ENCODE measurements at places on chromosomes 13 and 19.

DNA sequence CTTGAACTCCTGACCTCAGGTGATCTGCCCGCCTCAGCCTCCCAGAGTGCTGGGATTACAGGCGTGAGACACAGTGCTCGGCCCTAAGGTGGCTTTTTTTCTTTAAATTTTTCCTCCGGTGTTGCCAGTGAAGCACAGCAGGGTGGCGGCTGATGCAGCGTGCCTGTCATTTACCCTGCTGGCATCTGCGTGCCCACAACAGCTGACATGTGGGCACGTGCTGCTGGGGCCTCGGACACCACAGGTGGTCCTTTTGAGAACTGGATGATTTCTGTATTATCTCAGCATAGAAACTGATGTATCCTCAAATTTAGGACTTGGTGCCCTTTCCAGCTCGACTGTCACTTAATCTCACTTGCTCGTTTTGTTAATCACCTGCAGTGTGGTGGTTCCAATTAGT lies 31.2 kb upstream of the TEX29 start:
- no peak for DNase-seq

- no peak for DNase-seq
These were observed 126.0 kb downstream of the PCCA start for GRCh38 chr13:100214886-100215285.

- DNase-seq, result no peak
These were observed 6.4 kb downstream of the RPL21 start for GRCh38 chr13:27257648-27258253.

GRCh38 chr19:47660435-47660832 lies 51.5 kb downstream of the BICRA start:
- no peak for DNase-seq

GRCh38 chr13:49216334-49216733 lies 3.8 kb upstream of the MLNR start:
- DNase-seq, result no peak

DNA sequence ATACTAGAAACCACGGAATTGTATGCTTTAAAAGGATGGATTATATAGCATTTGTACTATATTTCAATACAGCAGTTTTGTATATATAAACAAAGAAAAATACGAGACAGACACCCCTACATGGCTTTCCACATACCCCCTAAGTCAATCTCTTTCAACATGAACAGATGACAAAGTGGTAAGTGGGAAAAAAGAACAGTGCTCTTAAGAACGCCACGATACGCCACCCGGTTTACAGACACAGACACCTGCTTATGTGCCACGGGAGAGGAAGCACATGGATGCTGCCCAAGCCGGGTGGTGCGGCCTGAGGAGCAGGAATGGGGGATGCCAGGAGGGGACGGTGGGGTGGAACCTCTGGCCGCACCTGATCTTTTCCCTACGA lies 8.1 kb downstream of the CAPS start:
- no peak for DNase-seq

- DNase-seq, result no peak
These were observed 575.2 kb downstream of the DACH1 start for GRCh38 chr13:71291842-71292146.

DNA sequence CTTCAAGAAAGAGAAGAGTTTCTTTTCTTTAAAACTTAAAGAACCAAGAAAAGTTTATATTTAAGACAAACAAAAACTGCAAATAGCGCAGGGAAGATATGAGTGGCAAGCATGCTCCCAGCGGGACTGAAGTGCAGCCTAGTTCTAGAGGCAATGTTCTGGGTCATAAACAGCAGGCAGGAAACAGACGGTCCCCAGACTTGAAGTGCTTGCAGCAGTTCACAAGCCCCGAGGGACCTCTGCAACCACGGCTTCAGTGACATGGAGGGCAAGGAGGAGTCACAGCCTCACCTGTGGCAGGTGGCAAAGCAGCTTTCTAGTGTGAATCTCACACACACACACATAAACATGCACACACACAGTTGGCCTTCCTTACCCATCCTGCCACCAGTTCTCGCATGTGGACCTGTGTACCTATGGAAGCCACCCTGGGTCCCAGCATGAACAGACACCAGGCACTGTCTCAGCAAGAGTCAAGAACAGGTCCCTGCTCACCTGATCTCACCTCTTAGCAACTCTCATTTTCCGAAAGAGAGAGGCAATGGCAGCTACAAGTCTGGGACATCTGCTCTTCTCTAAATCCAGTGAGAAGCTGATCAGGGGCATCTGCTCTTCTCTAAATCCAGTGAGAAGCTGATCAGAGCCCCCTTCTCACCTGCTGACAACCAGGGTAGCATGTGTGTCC lies 162.0 kb downstream of the EFNB2 start:
- DNase-seq, result no peak

GRCh38 chr19:48394331-48395169 lies 1.1 kb downstream of the GRIN2D start:
- no peak for DNase-seq

DNA sequence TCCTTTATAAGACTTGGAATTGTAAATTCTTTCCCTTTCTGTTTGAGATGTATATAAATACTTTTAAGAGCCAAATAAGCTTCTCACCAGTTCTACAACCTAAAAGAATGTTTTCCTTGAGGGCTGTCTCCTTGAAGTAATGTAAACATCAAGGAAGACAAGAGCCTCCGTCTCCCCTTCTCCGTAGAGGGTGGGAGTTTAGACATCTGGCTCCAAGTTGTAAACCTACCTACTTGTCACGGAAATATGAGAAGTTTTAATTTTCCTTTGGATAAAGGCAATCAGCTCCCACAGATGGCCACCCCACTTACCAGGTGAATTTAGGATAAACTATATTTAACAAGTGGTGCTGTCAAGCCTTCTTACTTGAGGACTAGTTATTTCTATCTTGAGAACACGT lies 237.9 kb downstream of the NALCN start:
- no peak for DNase-seq

DNA sequence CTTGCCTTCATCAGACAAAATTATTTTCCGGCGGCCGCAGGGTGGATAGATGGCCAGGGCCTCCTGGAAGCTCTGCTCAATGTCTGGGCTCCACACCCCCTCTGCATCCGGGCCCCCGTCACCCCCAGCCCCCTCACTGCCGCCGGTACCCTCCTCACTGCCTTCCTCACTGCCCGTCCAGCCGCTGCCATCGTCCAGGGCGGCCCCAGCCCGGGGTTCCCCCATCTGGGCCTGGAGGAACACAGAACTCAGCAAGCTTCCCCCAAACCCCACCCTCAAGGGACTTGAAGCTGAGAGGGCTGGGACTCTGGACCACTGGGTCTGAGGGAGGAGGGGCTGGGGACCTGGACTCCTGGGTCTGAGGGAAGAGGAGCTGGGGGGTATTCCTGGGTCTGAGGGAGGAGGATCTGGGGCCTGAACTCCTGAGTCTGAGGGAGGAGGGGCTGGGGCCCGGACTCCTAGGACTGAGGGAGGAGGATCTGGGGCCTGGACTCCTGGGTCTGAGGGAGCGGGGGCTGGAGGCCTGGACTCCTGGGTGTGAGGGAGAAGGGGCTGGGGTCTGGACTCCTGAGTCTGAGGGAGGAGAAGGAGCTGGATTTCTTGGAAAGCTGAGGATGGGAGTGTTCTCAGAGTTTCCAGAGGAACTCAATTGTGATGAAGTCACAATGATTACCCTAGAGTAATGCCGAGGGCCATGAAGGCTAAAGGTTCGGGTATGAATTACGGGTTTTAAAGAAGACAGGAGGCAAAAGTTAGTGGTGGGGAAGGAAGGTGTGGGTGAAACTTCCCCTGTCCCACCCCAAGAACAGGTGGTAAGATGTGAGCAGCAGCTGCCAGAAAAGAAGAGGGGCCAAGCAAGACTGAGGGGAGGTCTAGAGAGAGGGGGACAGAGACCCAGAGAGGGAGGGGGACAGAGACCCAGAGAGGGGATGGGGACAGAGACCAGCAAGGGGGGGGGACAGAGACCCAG lies 2.1 kb downstream of the TEAD2 start:
- no peak for DNase-seq

DNA sequence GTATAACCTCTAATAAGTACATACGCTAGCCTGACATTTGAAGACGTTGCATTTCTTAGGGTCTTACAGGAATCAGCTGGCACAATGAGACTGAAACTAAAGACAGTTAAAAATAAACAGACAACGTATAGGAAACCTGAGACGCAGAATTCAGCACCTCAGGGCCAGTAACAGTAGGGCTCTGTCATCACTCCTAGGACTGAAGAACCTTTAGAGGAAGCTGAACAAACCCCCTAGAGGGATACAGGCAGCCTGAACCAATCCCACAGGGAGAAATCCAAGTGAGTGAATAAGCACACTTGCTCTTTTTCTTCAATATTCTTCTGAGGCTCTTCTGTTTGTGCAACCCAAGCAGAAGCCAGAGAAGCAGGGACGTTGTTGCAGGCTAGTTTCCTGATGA lies 53.9 kb upstream of the KLHL1 start:
- DNase-seq, result no peak

- DNase-seq, result no peak
These were observed 8.7 kb upstream of the SERPINE3 start for GRCh38 chr13:51330791-51331190.

- DNase-seq, result no peak
These were observed 63.0 kb downstream of the TBC1D4 start for GRCh38 chr13:75418997-75419396.

DNA sequence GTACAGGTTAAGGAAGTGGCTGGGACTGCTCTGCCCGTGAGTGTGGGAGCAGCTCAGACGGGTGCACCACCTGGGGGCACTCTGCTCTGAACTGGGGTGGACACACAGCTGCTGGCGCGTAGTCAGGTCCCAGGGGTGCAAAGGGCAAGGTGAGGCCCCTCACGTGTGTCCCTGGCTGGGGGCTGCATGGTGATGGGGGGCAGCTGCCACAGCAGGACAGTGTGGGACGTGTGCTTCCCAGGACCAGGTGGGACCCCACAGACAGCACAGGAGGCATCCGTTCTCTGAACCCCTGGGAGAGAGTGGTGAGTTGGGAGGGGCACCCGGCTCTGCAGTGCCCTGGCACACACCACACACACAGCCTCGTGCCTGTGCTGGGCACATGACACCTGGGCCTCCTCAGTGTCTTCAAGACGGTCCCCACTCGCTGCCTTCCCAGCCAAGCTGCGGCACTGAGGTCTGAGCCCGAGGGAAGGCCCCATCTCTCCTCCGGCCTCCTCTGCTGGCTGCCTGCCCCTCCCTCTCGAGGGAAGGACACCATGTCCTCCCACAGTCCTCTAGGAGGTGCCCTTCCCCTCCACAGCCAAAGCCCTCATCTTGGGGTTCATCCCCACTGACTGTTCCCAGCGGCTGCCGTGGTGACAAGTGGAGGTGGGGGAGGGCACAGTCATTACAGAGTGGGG lies 24.7 kb downstream of the CILP2 start:
- DNase-seq, result no peak

DNA sequence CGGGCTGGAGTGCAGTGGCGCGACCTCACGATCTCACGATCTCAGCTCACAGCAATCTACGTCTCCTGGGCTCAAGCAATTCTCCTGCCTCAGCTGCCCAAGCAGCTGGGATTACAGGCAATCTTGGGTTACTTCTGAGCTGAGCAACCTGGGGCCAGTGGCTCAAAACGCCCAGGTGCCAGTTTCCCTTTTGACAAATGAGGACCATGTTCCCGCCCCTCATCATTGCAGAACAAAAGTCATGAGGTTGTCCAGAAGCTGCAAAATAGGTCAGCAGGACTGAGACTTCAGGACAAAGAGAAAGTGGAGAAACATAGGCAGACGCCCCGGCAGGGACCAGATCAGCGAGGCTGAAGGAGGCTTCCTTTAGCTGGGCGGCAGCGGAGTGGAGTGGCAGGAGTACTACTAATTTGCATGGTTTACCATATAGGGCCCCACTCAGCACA lies 3.3 kb upstream of the ADGRE5 start:
- DNase-seq, result no peak

DNA sequence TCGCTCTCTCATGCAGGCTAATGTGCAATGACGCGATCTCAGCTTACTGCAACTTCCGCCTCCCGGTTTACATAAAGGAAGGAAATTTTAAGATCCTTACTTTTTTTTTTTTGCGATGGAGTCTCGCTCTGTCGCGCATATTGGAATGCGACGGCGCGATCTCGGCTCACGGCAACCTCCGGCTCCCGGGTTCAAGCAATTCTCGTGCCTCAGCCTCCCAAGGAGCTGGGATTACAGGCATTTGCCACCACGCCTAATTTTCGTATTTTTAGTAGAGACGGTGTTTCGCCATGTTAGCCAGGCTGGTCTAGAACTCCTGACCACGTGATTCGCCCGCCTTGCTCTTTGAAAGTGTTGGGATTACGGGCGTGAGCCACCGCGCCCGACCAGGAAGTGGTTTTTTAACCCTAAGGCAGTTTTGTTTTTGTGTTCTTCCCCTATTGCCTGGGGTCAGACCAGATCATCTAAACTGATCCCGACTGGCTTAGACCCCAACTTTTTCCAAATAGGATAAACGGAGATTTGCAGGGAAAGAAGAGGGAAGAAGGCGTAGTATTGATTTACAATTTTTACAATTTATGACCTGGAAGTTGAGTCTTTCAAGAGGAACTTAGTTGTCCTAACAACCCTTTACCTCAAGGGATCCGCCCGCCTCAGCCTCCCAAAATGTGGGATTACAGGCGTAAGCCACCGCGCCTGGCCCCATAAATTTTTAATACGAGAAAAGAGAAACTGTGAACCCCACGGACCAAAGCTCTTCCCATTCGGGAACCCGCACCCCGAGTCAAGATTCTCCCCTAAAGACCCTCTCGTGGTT lies 142.0 kb downstream of the ZNF737 start:
- DNase-seq, result no peak

DNA sequence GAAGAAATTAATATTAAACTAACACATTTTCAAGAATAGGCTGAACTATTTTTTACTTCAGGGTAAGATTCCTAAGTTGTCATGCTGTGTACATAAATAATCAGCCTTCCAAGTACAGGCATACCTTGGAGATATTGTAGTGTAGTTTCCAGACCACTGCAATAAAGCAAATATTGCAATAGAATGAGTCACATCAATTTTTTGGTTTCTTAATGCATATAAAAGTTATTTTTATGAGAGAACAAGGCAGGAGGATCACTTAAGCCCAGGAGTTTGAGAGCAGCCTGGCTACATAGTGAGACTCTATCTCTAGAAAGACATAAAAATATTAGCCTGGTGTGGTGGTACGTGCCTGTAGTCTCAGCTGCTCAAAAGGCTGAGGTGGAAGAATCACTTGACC lies 511.5 kb downstream of the UQCRFS1 start:
- no peak for DNase-seq

DNA sequence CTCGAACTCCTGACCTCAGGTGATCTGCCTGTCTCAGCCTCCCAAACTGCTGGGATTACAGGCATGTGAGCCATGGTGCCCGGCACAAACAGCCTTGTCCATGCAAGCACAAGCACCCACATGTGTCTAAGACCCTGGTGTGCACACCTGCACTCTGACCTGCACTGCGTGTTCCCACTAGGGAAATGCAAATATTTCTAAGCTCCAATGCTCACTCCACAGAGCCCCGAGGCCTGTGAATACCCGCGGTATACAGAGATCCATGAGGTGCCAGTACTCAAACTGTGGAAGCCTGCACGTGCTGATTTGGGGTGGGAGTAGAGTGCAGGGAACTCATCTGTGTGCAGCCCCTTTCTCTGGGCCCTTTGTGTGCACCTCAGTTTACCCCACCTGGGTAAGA lies 14.7 kb downstream of the GADD45B start:
- DNase-seq, result no peak

DNA sequence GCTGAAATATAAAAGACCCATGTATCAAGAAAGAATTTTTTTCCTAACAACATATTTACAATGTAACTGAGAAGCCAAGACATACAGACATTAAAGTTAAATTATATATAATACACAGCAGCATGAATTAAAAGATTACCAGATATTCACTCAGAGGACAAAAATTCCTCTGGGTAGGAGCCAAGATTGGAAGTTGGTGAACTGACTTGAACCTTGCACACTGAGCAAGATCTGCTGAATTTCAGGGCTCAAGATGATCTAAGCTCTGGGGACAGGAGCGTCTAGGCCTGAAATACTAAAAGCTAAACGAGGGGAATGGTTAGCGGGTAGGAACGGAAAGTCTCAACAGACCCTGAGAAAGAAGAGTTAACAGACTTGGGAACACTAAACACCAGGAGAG lies 8.5 kb downstream of the FOXO1 start:
- DNase-seq, result no peak
